ENCODE measurements at places on chromosomes 6 and 20. TPM values are rescaled to one million over a fixed set of nuclear protein-coding genes. Genes with fewer than 3 reads are reported as not detected.

- no peaks in the 10 kb centered on the region for H3K4me1 ChIP-seq
- DNase-seq, result no peak
- H3K4me3 ChIP-seq, result no peak overlapping the region
- no peak overlapping the region for H3K27ac ChIP-seq
- no peaks in the 10 kb centered on the region for H3K27me3 ChIP-seq
- H3K36me3 ChIP-seq, result no peaks in the 10 kb centered on the region
These were observed 2177.4 kb upstream of the DEFB115 start for GRCh38 chr20:29079769-29080690.

- H3K4me1 ChIP-seq, result peaks cover 85% of the 10 kb centered on the region
- H3K27me3 ChIP-seq, result no peaks in the 10 kb centered on the region
- H3K27ac ChIP-seq, result peak overlapping the region; percentile 91
- H3K36me3 ChIP-seq, result no peaks in the 10 kb centered on the region
- DNase-seq, result no peak
- H3K4me3 ChIP-seq, result peak overlapping the region; percentile 51
These were observed 32.3 kb downstream of the ELOVL2 start for GRCh38 chr6:11011787-11012234.

The GABRR1 gene
- total RNA-seq, result not detected

DNA sequence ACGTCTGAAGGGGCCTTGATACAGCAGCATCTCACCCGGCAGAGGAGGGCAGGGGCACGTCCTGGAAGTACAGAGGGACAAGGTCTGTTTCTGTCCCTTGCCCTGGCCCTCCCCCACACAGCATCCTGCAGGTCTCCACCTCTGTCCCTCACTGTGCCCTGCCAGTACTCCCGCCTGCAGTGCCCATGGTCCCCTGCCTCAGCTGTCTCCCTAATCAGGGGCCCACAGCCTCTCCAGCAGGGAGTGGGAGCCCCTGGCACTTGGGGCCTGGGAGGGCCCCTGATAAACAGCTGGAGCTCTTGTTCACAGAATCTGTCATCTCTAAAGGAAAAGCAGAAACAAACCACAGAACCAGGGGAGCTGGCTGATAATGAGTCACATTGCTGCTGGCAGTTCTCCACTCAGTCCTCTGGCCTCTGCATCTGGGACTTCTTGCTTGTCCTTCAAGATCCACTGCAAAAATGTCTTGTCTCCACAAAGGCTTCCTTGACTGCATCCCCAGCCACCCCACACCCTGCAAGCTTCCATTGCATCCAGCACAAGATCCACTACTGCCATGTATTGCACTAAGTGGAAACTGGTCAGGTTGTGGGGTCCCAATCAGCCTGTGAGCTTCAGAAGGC is 33.2 kb upstream of the TAF8 start:
- no peak for DNase-seq
- peaks cover 13% of the 10 kb centered on the region for H3K36me3 ChIP-seq
- H3K4me1 ChIP-seq, result peaks cover 18% of the 10 kb centered on the region
- H3K27ac ChIP-seq, result peak overlapping the region; percentile 52

The ALDH8A1 gene
- total RNA-seq, result 0.42 TPM

The TBXT gene
- total RNA-seq, result not detected

The TSHZ2 gene
- total RNA-seq, result not detected

DNA sequence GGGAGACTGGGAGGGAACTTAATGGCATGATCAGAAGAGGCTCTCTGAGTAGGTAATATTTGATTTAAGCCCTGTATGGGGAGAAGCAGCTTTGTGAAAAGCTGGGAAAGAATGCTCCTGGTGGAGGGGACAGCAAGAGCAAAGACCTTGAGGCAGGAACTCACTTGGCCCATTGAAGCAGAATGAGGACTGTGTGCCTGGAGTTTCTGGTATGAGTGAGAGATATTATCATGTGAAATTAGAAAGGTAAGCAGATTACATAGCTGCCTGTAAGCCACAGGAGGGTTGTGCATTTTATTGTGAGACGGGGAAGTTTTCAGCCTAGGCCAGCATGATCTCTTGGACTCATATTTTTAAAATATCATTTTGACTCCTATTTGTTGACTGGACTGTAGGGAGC is 502.1 kb downstream of the DHX35 start:
- no peaks in the 10 kb centered on the region for H3K36me3 ChIP-seq
- no peak overlapping the region for H3K4me3 ChIP-seq
- no peak for DNase-seq
- H3K4me1 ChIP-seq, result no peaks in the 10 kb centered on the region
- H3K27me3 ChIP-seq, result peaks cover 40% of the 10 kb centered on the region
